ENCODE measurements at places on chromosomes 16 and 17.

DNA sequence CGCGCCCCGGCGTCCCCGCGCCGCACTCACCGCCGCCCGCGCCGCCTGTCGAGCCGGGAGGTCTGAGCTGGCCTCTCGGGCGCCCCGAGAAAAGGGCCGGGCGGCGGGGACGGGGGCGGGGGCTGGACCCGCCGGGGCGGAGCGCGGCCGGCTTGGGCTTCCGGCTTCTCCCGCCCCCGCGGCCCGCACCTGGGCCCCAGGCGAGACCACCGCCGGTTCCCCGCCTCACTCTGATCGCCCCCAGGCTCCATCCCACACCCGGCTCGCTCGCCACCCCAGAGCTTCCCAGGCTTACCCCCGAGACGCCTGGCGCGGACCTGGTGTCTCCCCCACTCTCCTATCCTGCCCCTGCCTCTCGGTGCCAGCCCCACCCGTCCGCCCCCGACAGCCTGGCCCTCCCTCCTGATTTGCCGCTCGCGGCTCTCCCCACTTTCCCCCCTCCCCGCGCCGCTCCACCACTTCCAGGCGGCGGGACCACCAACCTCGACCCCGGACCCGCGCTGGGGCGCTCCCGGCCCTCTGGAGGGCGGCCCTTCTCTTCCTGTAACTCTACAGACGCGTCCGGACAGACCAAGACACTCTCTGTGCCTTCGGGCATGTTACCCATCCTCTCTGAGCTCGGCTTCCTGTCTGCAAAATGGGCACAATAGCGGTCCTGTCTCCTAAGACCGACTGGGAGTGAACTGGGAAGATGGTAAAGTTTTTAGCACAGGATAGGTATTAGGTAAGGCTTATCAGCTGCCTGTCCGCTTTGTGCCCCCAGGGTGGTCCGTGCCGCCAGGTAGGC, at the start of gene LITAF:
TSS of gene LITAF (minus strand) at position 64 of the 787 bp plus-strand sequence. CDS start 30,189 bp downstream, outside the sequence.
- DNase-seq, result no peak

GRCh38 chr16:57577691-57578224, 35.3 kb downstream of the ADGRG5 start:
- no peak for DNase-seq

- no peak for DNase-seq
These were observed 22.8 kb downstream of the TAOK1 start for GRCh38 chr17:29412780-29413565.

- DNase-seq, result no peak
These were observed 732.5 kb upstream of the RBFOX1 start for GRCh38 chr16:6600167-6600566.

DNA sequence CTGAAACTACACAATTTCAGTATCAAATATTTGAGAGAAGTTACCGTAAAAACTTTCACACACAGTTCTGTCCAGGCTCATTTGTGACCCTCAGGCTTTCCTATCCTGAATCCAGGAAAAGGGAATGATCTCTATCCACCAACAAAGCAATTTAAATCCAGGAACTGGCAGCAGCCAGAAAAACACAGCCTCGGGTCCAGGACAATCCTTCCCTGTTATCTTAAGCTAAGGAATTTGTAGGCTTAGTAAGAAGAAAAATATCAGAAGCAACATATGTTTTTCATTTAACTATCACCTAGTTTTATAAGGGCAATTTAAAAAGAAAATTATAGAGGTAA, 47.1 kb downstream of the TEX2 start:
- DNase-seq, result no peak

Measured in esophagus squamous epithelium (tissue), 5 donors.